ENCODE measurements at places on chromosomes 6 and 20. TPM values are rescaled to one million over a fixed set of nuclear protein-coding genes. Genes with fewer than 3 reads are reported as not detected.

SNX3 gene
- total RNA-seq, result 116 TPM

CCM2L gene
- not detected for total RNA-seq

FITM2 gene
- total RNA-seq, result 7.9 TPM

SCGN gene
- total RNA-seq, result not detected

AGER gene
- 0.33 TPM for total RNA-seq

GJA10 gene
- total RNA-seq, result not detected

OOEP gene
- total RNA-seq, result 0.17 TPM

PSORS1C2 gene
- not detected for total RNA-seq

FOXQ1 gene
- total RNA-seq, result not detected

CAGE1 gene
- 0.14 TPM for total RNA-seq

POLR1C gene
- total RNA-seq, result 56.0 TPM

FAM83D gene
- total RNA-seq, result 7.0 TPM

DEFB124 gene
- total RNA-seq, result not detected
